ENCODE measurements at places on chromosomes 6 and 20.

DNA sequence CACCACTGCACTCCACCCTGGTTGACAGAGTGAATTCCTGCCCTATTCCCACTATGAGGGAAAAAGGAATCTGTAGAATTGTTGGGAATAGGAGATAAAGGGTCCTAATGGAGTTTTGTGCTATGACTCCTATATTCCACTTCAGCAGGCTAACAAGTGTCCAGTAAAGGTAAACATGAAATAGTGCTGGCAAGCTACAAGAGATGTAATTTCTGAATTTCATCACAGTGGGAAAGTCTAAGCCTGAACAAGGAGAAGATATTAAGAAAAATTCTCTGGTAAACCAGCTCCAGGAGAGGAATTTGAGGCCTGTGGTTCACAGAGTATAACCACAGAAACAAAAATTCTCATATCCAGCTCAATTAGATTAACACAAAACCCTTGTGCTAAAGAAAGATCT lies 10.3 kb upstream of the C6orf58 start:
- DNase-seq: no peak

GRCh38 chr6:48826152-48826515 lies 636.9 kb downstream of the MMUT start:
- DNase-seq: no peak

- DNase-seq: no peak
Observed at GRCh38 chr6:44278774-44279697, 8.8 kb downstream of the TMEM151B start.

GRCh38 chr6:16338577-16339264 lies 100.3 kb downstream of the GMPR start:
- DNase-seq: no peak

GRCh38 chr6:32222333-32223230 lies 1.3 kb downstream of the NOTCH4 start:
- DNase-seq: no peak

DNA sequence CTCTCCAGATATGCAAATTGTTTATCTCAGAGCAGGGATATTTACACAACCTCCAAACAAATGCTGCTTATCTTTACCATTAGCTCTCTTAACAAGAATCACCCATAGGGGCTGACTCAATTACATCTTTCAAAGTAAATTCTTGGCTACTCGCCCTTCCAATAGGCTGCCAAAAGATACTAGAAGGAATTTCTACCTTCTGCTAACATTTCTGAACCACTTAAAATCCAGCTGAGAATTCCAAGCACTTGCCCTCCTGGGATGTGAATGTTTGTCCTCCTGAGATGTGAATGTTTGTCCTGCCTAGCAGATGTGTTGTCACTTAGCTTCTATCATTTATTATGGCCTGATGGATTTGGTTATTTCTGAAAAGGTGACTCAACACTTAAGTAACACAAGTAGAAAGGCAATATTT lies 388.0 kb downstream of the GJA1 start:
- no peak for DNase-seq

DNA sequence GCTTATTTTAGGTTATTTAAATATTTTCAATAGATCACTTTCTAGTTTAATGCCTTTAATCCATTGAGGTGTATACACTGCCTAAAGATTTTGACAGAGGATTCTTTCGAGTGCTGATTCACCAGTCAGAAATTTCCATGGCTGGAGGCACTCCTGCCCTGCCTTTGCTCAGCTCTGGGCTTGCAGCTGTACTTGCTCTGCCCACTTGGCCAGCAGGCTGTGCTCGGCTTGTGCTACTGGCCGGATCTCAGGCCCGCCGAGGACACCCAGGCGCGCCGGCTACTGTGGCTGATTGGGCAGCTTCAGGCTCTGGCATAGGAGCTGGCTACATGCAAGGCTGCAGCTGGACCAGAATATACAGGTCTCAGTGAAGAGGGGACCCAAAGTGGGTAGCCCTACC lies 675.1 kb upstream of the MMS22L start:
- no peak for DNase-seq

- no peak for DNase-seq
Observed at GRCh38 chr6:2549834-2550233, 200.9 kb downstream of the MYLK4 start.

- DNase-seq: no peak
Observed at GRCh38 chr20:5663396-5663795, 86.8 kb upstream of the SHLD1 start.

GRCh38 chr6:134168590-134169208 lies 116.3 kb upstream of the SLC2A12 start:
- no peak for DNase-seq

- DNase-seq: peak; percentile 28
Observed at GRCh38 chr6:160462551-160463109, 114.5 kb downstream of the SLC22A3 start.

GRCh38 chr6:151338651-151339200 lies 52.6 kb downstream of the ZBTB2 start:
- no peak for DNase-seq

DNA sequence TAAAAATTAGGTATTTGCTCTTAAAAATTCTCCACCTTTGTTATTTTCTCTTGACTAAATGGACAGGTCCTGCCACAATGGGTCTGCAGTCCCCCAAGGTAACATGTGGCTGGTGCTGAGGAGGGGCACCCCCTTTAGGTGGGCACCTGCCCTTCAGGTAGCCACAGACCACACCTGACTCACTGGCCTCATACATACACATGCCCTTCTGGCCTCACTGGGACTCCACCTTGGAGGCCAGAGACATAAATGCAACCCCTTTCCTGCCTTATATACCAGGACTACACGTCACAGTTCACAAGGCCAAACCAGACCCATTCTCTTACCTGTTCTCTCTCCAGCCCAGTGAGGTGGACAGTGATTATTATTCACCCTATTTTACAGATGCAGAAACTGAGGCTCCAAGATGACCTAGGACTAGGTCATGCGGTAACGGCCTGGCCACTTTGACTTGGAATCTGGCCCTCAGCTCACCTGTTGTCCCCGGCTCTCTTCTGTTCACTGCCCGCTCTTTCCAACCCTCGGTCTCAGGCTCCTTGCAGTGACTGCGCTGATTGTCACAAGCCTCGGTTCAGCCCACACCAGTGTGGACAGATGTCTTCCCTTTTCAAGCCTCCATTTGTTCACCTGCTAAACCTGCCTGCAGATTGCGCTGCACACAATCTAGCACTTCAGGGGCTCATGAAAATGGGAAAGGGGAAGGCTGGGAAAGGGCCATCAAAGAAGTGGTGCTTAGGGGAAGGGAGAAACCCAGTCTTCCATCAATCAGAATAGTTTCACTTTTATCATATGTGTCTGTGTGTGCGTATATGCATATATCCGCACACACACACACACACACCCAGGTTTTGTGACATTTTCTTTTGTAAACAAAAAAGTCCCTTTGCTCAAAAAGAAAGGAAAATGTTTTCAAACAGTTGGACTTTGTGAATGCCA lies 121.7 kb downstream of the BCAS1 start:
- DNase-seq: no peak

DNA sequence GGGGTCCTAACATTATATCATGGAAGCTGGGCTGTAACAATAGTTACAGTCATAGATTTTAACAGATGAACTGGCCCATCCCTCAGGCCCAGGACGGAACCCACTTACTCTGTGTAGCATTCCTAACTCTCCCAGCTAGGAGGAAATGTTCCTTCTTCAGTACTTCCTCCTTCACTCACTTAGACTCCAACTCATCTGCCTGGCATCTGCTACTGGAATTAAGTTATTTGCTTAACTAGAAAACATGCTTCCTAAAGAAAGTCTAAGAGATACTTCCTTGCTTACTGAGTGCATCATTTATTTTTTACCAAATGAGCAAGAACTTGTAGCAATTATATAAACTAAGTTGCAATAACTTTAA lies 20.5 kb downstream of the GCLC start:
- no peak for DNase-seq

GRCh38 chr6:37177077-37177934 lies 7.4 kb downstream of the PIM1 start:
- DNase-seq: no peak

DNA sequence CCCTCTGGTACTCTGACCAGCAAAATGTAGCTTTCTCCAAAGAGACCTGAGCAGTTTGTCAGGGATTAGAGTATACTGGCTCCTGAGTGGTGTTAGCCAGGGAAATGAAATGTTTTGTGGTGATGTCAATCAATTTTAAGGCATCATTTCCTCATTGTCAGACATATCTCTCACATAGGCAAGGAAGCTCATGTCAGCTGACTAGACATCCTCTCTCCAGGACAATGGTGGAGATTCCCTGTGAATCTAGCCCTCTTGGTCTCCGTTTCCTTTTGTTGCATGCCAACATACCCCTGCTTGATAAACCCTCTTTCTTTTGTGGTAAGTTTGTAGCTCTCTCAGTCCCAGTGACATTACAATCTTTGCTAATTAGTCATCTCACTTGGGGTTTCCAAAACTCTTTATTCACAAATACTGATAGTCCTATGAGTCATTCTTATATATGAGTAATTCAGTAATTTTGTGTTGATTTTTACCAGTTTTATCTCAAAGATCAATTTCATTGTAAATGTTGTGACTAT lies 135.6 kb upstream of the PTPRK start:
- DNase-seq: no peak

- DNase-seq: no peak
Observed at GRCh38 chr6:83138118-83138722, 54.8 kb downstream of the PGM3 start.

- DNase-seq: no peak
Observed at GRCh38 chr6:47716207-47716606, 17.8 kb downstream of the ADGRF4 start.

- no peak for DNase-seq
Observed at GRCh38 chr20:45456632-45457031, 12.9 kb upstream of the WFDC2 start.

GRCh38 chr20:36377348-36378326 lies 71.5 kb downstream of the DLGAP4 start:
- no peak for DNase-seq

DNA sequence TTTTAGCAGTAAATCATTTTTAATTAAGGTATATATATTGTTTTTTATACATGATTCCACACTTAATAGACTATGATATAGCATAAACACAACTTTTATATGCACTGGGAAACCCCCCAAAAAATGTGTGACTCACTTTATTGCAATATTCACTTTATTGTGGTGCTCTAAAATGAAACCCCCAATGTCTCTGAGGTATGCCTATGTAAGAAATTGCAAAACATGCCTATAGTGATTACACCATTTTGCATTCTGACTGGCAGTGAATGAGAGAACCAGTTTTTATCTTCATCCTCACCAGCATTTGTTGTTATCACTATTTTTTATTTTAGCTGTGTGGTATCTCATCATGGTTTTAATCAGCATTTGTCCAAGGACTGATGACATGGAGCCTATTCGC lies 8.5 kb upstream of the CST11 start:
- no peak for DNase-seq

GRCh38 chr6:101662111-101662897 lies 268.8 kb downstream of the GRIK2 start:
- DNase-seq: no peak

DNA sequence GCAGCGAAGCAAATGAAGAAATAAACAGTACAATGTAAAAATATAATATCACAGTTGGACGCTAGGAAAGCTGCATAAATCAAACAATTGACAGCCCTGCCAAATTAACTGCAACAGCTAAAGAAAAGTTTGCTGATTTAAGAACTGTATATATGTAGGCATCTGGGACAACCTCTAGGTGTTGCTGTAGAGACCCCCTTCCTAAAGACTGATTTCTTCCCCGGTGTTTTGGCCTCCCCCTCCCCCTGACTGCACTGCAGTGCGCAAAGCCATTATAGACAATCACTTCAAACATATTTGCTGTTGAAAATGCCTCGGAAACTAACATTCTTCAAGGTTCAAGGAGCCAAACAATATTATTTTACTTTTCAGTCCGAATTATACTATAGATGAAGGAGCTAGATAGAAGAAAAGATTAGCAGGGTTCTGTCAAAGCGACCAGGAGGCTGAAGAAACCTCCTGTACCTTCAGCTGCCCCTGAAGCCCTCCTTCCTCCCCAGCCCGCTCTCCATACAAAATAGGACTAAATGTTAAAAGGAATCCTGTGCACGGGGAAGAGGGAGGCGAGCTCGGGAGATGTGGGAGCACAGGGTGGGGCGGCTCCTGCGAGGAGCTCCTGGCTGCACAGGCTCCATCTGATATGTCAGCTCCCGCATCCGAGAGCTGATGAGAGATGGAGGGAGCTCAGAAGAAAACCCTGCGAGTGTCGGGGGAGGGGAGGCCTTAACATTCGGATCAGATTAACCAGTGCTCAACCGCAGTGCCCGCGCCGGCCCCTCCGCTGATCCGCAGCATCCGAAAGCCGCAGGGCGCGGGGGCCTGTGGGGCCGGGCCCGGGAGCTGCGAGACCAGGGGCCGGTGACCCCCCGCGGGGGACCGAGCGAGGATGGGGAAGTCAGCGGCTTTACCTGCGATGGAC lies 822 bp downstream of the ELOVL4 start:
- DNase-seq: peak; percentile 18

DNA sequence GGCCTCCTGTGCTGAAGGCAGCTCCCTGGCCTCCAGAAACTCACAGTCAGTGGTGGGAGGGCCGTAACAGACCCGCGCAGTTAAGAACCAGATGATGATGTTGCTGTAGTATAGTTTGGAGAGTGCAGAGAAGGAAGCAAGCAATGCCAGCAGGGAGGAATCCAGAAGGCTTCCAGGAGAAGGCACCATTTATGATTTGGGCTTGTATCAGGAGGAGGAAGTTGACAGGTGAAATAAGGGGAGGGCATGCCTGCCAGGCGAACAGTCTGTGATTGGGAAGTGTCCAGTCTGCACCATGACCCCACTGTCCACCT lies 13.3 kb upstream of the BAK1 start:
- DNase-seq: no peak

DNA sequence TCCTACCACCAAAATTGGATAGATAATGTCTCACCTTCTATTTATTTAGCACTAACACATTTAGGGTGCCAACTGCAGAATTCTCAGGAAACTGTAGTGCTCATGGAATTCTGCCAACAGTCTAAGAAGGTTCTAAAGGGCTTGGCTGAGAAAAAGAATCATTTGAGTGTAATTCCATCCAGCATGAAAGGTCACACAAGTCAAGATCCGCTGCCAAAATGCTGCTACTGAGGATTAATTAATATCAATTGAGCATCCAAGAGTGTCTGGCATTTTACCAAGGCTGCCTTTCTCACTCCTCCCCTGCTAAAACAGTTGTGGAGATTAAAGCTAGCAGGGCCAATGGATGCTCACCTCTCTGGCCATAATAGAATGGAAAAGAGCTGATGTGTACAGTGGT lies 112.7 kb downstream of the FHL5 start:
- DNase-seq: no peak

DNA sequence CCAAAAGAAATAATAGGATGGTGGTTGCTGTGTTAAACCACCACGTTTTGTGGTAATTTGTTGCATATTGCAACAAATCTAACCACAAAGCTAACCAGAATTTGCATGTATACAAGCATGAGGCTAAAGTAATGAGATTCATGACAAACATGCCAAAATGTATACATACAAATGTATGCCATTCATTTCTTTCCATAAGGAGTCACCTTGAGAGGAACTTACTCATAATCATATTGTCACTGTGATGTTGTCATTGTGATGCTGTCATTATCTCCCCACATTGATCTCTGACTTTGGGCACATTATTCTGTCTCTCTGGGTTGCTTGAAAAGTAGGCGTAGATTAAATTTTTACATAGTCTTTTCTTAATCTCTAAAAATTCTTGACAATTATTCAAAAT lies 886.8 kb upstream of the FLRT3 start:
- DNase-seq: no peak

Data from activated CD8-positive, alpha-beta memory T cell treated with anti-CD3 and anti-CD28 coated beads, Interleukin-2, amount 50 U/mL, for 4 hours (primary cell).